Liver (tissue), 10 donors: ENCODE measurements at places on chromosomes 7 and 10.

- peak; percentile 85 for DNase-seq
Measured at GRCh38 chr10:96830511-96831199, 1.4 kb upstream of the LCOR start.

- no peak for DNase-seq
Measured at GRCh38 chr10:5588603-5589002, 63.8 kb downstream of the CALML3 start.

- DNase-seq = no peak
Measured at GRCh38 chr10:87612115-87612514, 47.6 kb upstream of the PAPSS2 start.

GRCh38 chr7:152513861-152514770 lies 78.3 kb upstream of the KMT2C start:
- no peak for DNase-seq

DNA sequence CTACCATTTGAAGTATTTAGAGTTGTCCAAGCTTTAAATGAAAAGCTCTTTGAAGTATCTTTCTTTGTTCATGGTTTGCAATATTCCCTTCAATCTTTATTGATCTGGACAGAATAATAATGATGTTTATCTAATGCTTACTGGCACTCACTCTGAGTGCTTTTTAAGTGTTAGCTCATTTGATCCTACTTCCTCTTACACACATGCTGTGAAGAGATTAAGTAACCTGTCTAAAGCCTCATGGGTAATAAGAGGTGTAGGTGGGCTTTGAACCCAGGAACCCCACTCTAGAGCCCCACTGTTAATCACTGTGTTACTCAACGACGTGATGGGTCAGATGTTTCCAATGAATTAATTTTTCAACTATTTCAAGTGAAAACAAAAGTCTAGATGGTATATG lies 31.1 kb upstream of the ADD3 start:
- no peak for DNase-seq

- DNase-seq = no peak
Measured at GRCh38 chr10:11668847-11669610, 57.6 kb upstream of the USP6NL start.

DNA sequence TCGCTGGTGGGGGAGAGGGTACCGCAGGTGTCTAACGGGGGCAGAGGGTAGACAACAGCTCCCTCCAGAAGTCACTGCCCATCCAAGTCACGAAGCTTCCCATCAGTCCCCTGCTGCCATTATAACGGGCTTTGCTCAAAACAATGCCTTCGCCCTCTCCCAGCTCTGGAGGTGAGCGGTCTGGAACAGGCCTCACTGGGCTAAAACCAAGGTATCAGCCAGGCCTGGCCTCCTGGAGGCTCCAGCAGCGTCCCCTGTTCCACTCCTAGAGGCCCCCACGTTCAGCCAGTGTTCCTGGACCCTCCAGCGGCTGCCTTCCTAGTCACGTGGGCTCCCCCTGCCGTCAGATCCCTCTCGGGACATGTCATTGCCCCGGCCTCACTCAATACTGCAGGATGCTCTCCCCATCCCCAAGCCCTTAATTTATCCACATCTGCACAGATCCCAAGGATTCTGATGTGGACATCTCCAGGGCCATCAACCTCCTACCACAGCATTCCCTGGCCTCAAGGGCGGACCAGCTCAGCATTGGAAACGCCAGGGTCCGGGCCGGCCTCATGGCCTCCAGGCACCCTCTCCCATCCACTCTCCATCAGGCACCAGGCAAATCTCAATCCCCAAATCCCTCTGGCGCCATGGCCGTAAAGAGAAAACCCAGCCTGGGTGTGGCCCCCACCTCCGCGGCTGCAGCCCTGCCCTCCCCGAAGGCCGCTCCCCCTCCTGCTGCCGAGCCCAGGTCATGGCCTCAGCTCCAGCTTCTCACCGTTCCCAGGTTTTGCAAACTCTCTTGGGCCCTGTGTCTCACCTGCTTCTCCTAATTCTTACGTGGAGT lies 104.1 kb upstream of the FAM20C start:
- peak; percentile 27 for DNase-seq

DNA sequence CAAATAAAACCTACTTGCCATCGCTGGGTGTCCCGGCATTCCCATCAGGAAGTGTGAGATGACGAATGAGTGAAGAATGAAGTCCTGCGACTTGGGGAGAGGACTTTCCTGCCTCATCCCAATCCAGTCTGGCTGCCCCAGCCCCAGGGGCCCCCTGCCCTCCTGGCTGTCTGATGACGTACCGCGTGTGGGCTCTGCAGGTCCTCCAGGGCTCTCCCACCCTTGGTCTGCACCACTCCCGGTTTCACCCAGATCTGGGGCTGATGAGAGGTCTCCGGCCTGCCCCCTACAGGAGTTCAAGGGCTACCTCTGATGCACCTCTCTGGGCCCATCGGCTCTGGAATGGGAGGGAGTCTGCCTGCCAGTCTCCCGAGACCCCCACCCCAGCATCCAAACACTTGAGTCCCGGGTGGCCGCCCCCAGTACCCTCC lies 9.8 kb downstream of the ATP6V1F start:
- DNase-seq = no peak

- DNase-seq = no peak
Measured at GRCh38 chr7:96016735-96017134, 244.4 kb downstream of the DYNC1I1 start.

GRCh38 chr10:30894221-30894620 lies 137.4 kb downstream of the ZNF438 start:
- no peak for DNase-seq

DNA sequence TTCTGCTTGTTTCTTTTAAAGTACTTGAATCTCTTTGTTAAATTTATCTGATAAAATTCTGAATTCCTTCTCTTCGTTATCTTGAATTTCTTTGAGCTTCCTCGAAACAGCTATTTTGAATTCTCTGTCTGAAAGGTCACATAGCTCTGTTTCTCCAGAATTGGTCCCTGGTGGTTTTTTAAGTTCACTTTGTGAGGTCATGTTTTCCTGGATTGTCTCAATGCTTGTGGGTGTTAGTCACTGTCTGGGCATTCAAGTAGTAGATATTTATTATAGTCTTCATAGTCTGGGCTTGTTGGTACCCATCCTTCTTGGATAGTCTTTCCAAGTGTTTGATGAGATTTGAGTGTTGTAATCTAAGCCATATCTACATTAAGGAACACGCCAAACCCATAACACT lies 1060.6 kb downstream of the LRMDA start:
- no peak for DNase-seq

GRCh38 chr10:33478089-33478674 lies 143.7 kb upstream of the NRP1 start:
- DNase-seq = no peak

GRCh38 chr7:45073031-45073785 lies 15.6 kb downstream of the NACAD start:
- DNase-seq = no peak

GRCh38 chr10:122733443-122733842 lies 33.8 kb upstream of the C10orf120 start:
- DNase-seq = no peak

GRCh38 chr10:133442191-133442966 lies 11.4 kb upstream of the SCART1 start:
- no peak for DNase-seq

DNA sequence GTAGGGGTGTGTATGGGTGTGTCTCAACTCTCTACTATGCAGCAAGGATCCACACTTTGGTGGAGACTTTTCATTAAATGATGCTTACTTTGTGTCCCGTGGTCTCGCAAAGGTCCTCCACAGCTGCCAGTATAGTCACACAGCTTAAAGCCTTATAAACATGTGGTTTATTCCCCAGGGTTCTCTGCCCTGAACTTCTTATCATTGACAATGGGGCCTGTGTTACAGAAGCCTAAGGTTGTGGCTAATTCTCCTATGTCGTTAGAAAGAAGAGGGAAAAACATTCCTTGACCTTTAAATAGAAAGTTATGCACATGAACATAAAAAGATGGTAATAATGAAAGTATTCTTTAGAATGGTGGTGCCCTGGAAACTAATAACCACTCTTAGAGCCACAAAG lies 201.4 kb downstream of the INHBA start:
- DNase-seq = no peak
